Left renal pelvis (tissue), 4 donors: ENCODE measurements at places on chromosomes 1 and 21. TPM values are rescaled to one million over a fixed set of nuclear protein-coding genes. Genes with fewer than 3 reads are reported as not detected.
A peak's percentile ranks its signal among the peaks of the same experiment; 100 is the strongest.

The KRTAP11-1 gene
- polyA plus RNA-seq: not detected

The SDE2 gene
- 20.7 TPM for polyA plus RNA-seq

The C2CD4D gene
- polyA plus RNA-seq: 0.26 TPM

The DNAH14 gene
- 17.5 TPM for polyA plus RNA-seq

The MSH4 gene
- 0.20 TPM for polyA plus RNA-seq

- no peak for DNase-seq
Observed at GRCh38 chr1:224435318-224435763, 744 bp upstream of the WDR26 start.

DNA sequence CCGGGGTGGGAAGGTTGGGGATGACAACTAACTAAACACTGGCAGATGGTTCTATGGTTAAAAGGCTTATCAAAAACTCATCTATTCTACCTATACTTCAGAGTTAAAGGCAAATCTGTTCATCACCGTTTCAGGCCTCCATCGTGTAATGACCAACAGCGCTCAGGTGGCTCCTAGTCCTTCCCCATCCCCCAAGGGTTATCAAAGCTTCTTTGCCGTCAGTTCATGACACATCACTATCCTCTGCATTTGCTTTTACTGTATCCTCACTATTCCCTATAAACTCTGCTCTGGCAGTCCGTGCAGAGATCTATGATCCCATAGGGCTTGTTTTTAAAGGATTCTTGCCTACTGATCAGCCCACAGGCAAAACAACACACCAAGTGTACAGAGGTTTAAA, 8.2 kb downstream of the HMGN1 start:
- DNase-seq: no peak

DNA sequence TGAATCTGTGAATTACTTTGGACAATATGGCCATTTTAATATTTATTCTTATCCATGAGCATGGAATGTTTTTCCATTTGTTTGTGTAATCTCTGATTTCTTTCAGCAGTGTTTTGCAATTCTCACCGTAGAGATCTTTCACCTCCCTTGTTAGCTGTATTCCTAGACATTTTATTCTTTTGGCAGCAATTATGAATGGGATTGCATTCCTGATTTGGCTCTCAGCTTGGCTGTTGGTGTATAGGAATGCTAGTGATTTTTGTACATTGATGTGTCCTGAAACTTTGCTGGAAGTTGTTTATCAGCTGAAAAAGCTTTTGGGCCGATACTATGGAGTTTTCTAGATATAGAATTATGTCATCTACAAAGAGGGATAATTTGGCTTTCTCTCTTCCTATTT, 44.2 kb upstream of the NEGR1 start:
- DNase-seq: no peak

GRCh38 chr21:35079181-35079580, 30.1 kb upstream of the RUNX1 start:
- DNase-seq: no peak

DNA sequence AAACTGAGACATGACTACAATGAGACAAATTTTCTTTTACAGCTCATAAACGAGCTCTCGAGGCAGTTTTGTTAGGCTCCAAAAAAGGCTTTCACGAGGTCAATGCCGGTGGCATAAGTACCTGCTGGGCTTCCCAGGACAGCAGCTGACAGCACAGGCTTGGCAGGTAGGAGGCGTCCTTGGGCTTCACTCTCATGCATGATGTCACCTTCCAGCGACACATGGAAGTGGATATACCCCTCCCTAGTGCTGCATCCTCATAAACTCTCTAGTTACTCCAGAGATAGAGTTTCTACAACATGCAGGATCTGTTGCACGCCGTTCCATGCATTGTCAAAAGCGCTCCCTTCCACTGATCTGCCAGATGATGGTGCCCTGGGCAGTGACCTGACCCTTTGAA, 112.5 kb upstream of the PAXBP1 start:
- no peak for DNase-seq

DNA sequence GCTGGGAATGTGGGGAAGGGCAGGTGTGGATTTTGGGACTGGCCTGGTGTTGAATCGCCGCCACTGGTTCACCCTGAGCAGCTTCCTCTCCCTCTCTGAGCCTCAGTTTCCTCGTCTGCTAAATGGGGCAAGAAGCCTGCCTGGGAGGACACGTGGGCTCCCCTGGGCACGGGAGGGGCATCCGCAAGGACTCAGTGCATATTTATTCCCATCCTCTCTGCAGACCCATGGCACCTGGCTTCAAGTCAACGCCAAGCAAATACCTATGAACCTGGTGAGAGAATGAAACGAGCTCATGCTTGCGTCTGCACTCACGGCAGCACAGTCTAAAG, 234.4 kb downstream of the PTPRU start:
- no peak for DNase-seq

GRCh38 chr1:182146286-182146685, 84.8 kb upstream of the ZNF648 start:
- DNase-seq: no peak

DNA sequence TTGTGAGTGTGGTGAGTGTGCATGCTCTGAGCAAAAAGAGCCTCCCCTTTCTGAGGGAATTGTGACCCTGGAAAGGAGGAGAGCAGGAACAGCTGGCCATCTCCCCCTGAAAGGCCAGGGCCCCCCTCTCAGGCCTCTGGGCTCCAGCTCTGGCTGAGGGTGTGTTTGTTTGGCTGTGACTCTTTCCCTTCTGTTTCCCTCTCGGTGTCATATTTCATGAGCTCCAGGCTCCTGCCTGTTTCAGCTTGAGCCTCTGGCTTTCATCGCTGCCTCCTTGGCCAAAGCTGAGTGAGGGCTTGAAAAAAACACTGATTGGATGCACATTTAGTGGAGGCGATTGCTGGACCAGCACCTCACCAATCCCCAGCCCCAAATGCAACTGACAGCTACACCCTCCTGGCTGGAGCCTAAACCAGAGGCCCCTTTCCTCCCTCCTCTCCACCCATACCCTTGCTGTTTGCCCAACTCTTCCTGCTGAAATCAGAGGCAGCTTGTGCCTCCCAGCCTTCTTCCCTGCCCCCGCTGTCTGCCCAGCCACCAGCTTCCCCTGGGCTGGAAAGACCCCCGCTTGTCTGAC, 64.1 kb downstream of the DDR2 start:
- DNase-seq: peak; percentile 91

- no peak for DNase-seq
Observed at GRCh38 chr1:93730621-93731020, 49.0 kb upstream of the BCAR3 start.

GRCh38 chr21:46552274-46552673, 52.6 kb downstream of the S100B start:
- no peak for DNase-seq

DNA sequence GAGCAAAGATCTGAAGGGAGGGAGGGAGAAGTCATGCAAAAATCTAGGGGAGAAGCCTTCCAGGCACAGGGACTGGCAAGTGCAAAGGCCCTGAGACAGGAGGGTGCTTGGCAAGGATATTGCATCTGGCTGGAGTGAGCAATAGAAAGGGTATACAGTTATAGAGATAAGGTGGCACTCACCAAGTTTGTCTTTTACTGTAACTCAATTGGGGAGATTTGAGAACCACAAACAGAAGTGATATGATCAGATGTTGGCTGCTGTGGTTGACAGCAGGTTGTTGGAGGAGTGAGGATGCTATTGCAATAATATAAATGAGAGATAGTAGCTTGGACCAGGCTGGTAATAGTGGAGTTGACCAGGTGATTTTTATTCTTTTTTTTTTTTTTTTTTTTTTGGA, 25.6 kb downstream of the MCOLN3 start:
- no peak for DNase-seq

- no peak for DNase-seq
Observed at GRCh38 chr1:22166439-22166838, 23.5 kb upstream of the WNT4 start.

DNA sequence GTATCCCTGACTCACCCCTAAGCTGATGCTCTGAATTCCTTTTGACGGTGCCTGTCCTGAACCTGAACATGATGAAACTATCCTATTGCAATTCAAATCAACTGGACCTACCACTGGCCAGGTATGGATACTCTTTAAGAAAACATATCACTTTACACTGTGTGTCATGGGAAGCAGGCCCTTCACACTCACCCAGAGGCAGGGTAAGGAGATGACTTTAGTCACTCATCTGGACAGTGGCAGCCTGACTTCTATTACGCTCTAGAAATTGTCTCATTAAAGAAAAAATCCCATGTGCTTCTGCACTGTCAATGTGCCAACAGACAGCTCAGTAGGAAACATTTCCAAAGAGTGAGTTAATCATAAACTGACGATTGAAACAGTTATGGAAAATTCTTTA, 94.3 kb downstream of the VAV3 start:
- no peak for DNase-seq

DNA sequence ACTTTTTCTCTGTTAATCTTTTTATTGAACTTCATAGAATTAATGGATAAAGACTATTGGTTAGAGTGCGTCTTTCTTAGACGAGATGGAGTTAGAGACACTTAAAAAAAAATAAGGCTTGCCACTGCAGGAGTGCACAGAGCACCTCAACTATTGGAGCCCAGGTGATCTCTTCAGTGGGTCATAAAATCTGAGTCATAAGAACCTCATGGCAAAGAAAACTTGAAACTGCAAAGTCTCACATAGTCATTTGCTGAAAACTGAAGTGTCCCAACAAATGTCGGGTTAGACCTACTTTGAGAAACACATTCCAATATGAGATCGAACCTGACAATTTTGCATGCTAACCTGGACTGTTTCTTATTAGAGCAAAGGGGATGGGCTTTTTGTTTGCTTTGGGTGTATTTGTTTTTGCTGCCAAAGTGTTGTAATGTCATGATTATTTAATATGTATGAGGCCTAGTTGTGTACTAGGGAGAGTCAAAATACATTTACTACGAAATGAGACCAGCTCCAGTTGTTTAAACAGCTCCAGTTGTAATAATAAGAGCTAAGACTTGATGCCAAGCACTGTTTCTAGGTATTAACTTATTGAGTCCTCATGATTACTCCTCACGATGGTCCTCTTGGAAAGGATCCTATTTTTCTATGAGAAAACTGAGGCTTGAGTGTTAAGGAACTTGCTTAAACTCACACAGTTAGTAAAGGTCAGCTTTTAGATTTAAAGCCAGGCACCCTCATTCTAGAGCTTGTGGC, 65.1 kb downstream of the DDR2 start:
- no peak for DNase-seq

DNA sequence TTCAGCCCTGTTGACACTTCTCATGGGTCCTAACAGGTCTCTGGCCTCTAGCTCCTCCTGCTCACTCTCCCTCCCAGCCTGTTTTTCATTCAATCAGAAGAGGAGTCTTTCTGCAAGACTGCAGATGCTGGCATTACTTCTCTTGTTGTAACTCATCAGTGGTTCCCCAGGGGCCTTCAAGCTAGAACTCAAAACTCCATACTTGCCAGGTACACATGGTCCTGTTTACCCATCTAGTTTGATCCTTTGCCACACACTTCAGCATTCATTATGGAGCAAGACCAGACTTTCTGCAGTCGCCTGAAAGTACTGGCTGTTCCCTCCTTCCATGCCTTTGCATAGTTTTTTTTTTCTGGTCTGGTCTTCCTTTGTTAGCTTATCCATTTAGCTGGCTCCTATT, 47.9 kb downstream of the SERBP1 start:
- no peak for DNase-seq

DNA sequence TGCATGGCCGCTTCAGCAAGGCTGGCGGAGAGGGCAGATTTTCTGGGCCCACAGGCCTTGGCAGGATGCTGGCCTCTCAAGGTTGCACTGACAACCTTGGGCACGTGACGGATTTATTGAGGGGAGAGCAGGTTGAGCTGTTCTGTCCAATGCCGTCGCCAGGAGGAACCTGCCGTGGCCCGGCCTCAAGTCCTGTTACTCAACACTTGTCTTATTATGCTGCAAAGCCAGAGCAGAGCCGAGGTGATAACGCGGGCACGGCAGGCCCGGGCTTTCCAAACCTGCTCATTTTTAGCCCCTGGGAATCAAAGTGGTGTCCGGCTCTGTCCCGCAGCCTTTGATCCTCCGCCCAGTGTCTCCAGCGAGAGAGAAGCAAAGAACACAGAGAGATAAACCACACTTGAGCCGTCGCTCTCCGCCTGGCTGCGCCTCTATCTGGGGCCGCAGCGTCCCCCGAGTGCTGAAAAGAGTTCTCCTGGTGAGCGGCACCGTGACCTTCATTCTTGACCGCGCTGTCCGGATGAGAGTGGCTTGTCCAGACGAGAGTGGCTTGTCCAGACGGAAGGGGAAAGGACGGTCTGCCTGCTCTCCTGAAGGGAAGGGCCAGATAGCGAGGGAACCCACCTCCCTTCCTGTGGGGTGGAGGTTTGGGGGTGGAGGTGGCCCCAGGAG, 162.3 kb upstream of the ARHGEF16 start:
- no peak for DNase-seq

DNA sequence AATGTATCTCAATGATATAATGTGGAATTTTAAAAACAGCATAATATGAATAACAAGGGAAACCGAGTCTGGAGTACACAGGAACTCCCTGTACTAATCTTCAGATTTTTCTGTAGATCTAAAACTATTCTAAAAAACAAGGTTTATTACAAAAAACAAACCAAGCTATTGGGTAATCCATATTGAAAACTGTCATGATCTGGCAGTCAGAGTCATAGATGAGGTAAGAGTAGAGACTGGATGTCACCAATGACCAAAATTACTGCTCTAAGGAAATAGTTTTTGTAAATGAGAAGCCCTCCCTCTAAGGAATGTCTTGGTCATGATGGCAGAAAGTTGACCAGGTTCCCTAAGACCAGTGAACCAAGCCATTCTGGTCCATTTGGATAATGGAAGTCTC, 2.4 kb upstream of the SPOCD1 start:
- DNase-seq: no peak
